ENCODE measurements at places on chromosomes 4 and X.

- no peak for DNase-seq
These were observed 60.0 kb upstream of the PAK3 start for GRCh38 chrX:111035991-111036390.

DNA sequence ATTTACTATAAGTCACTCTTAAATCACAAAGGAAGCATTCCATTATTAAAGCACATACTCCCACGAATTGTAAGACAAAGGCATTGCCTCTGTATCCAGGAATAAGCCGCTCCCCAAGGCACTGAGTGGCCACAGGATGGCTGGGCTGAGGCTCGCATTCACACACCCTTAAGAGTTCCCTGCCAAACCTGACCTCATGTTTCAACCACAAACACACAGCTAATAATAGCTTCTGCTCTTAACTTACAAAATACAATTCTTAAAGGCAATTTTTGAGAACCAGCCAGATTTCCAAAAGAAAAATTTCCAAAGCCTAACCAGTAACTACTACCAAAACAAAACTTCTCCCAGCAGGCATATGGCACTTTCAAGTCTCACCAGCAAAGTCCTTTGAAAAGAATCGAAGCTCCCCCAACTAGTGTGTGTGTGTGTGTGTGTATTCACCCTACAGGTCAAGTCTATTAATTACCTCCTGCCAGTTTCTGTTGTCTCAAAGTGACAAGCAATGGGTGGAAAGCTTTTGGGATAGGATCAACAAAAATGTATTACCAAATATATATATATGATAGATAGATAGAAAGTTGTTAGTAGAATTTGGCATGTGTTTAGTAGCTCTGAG lies 36.0 kb downstream of the ARHGAP6 start:
- DNase-seq, result peak; percentile 10

- no peak for DNase-seq
These were observed 8.2 kb downstream of the CLCN3 start for GRCh38 chr4:169628579-169628978.

- DNase-seq, result no peak
These were observed 86.3 kb upstream of the MAML3 start for GRCh38 chr4:140240237-140240636.

DNA sequence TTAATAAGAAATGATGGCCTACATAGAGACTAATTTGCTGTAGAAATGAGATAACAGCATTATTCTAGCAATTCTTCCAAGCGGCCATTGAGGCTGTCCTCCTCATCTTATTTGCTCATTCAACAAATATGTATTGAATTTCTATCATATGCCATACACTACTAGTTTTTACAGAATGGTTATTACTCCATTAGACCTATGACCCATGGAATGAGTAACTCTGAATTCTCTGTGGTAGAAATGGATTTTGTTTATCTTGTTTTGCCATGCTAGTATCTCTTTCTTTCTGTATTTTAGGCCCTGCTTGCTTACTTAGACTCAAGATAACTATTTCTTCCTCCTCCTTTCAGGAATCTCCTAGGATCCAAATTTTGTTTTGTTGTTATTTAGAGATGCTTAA lies 103.5 kb downstream of the RPA4 start:
- DNase-seq, result no peak

- DNase-seq, result no peak
These were observed 33.7 kb downstream of the GASK1B start for GRCh38 chr4:158139086-158139485.

GRCh38 chrX:130556951-130557350 lies 155.2 kb downstream of the RBMX2 start:
- no peak for DNase-seq

DNA sequence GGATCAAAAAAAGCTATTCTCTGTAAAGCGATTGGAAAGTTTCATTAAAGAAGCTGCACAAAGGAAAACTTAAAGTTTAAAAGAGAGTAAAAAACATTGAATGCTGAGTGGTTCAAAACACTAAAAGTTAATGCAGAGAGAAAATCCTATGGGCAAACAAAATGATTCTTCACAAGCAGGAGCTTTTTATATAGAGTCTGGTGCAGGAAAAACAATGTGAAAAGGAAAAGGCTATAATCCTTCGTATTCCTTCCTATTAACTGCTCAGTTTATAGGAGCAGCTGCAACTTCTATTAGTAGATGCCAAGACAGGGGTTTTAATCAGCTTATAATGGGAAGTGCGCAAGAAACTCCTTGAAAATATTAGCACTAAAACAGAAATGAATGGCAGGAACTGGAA lies 100.7 kb downstream of the PDGFC start:
- no peak for DNase-seq

All from H7 (cell line).